CD4-positive, alpha-beta memory T cell (primary cell): ENCODE measurements at places on chromosomes 12 and 14. TPM values are rescaled to one million over a fixed set of nuclear protein-coding genes. Genes with fewer than 3 reads are reported as not detected.

DNAJC22 gene
- not detected for polyA plus RNA-seq

PAPOLA gene
- 78.4 TPM for polyA plus RNA-seq

KSR2 gene
- polyA plus RNA-seq = not detected

TAS2R46 gene
- 0.22 TPM for polyA plus RNA-seq

DNA sequence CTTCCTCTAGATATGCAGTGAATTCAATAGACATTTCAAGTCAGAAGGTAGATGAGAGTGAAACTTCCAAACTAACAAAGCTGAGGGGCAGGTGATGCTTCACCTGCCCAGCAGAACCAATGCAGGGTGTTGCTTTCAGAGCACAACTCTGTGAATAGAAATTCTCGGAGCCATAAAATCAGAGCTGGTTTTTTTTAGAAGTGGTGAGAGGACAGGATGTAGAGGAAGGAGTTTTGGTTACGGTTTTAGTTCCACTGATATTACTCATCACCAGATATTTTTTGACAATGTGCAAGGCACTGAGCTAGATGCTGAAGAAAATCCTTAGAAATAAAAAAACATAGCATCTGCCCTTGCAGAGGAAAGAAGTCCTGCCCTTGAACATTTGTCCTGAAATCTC, 62.2 kb downstream of the BMP4 start:
- no peak for DNase-seq

DNA sequence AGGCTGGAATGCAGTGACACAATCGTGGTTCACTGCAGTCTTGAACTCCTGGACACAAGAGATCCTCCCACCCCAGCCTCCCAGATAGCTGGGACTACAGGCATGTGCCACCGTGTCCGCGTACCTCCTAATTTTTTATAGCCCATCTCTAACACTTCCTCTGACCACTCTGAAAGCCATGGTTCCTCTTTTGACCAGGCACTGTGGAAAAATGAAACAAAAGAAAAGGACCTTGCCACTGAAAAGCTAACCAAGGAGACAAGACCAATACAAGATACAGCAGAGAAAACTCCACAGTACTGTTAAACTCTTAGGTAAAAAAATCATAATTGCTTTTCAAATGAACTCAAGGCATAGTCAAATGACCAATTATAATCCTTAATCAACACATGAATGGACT, 233.3 kb downstream of the NEDD1 start:
- DNase-seq = no peak

GRCh38 chr12:89475203-89475990, 49.2 kb downstream of the GALNT4 start:
- no peak for DNase-seq

GRCh38 chr12:105761075-105761474, 377.7 kb downstream of the NUAK1 start:
- no peak for DNase-seq

- no peak for DNase-seq
Measured at GRCh38 chr14:35607380-35607779, 73.4 kb downstream of the INSM2 start.

DNA sequence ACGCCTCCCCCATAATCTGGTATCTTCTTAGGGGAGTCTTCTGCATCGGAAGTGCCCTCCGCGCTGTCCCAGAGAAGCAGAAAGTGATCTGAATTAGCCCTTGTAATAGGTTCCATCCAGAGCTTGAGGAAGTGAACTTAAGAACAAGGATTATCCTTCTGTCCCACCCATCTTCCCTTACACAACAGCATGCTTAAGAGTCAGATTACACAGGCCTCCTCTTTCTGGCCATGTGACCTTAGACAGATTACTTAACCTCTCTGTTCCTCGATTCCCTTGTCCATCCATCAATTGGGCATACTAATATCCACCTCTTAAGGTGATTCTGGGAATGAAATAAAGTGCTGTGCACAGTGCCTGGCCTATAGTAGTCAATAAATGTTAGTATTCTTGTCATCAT, 11.4 kb downstream of the CABP1 start:
- DNase-seq = no peak

DNA sequence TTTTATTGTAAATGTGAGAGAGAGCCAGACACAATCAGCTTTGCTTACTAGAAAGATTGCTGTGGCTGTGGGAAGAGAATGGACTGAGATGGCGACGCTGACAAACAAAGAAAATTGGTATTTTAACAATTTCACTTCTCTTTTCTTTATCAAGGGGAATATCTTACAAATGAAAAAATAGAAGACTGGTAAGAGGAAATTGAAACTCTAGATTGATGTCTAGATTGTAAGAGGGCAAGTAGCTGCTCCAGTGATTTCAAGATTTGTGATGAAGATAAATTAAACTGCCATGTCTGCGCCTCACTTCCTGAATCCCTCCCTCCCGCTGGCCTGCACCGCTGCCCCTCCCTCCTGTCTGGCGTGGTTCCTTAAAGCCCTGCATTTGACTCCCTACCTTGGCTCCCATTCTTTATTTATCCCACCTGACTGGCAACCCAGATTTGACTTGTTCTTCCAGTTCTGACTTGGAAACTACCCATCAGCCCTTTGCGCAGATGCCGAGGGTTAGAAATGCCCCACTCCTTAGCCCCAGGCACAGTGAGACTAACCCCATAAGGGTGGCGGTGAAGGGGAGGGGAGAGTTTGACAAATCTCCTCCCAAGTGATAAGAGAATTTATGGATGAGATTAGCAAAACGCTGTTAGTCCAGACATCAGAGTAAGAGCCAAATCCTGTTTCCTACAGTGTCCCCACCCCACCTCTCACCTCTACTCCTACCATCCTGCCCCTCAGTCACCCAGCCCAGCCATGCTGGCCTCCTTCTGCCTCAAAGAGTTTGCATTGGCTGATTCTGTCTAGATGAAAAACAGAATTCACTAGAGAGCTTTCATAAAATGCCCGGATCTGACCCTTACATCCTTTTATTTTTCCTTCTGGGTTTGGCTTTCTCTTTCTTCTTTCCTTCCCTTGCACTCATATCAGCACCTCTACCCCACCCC, 125.3 kb upstream of the ATF7IP start:
- peak; percentile 16 for DNase-seq

DNA sequence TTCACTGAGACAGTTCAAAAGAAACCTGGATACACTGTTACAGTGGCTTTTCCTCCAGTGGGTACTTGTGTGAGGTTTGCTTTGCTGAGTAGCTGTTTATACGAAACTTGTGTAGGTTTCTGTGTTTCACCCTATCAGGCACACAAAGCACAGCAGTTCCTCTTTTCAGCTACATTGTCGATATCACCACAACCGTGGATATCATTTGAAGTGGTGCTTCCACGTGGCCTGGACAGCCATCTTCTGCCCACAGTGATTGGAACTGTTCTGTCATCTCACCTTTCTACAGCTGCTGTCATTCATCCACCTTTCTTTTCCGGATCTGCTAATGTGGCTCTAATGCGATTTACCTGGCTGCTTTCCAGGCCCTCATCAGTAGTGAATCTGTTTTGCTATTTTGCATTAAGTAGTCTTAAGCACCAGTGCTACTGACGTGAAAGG, 368.8 kb downstream of the SYT1 start:
- no peak for DNase-seq

DNA sequence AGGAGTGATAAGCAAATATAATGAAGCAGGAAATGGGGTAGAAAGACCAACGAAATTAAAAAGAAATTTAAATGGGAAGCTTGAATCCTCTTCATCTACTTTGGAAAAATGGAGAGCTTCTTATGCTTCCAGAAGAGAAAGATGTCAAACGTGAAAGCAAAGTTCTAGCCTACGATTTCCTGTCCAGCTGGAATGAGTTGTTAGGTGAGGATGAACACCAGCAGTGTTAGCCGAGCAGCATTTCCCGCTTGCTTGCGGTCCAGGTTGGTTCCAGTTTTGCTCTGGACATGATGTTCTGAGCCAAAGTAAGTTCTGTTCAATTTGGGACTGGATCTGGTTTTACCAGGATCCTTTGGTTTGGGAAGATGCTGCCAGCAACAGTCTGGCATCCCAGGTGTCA, 78.9 kb downstream of the DACT1 start:
- no peak for DNase-seq

- no peak for DNase-seq
Measured at GRCh38 chr12:104634044-104634443, 177.3 kb downstream of the CHST11 start.

GRCh38 chr14:91315844-91316267, 71.4 kb upstream of the GPR68 start:
- DNase-seq = peak; percentile 87

GRCh38 chr12:95863337-95863736, 4.6 kb downstream of the SNRPF start:
- DNase-seq = no peak

- DNase-seq = no peak
Measured at GRCh38 chr12:96326628-96327227, 73.5 kb downstream of the CDK17 start.

DNA sequence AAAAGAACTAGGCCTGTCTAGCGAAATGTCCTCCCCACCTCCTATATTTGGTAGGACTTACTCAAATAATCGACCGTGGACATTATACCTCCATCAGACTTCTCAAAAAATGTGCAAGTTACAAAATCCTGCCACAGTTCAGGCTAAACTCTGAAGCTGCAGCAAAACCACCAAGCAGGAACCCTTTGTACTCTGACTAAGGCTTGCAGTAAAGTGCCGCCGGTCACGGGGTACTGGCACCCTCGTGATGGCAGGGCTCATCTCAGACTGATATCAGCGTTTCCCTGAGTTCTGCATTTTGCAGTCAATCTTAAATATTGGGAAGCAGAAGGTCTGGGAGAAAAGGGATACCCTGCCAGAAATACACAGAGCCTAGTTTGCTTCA, 17.1 kb downstream of the SLC11A2 start:
- DNase-seq = peak; percentile 45

DNA sequence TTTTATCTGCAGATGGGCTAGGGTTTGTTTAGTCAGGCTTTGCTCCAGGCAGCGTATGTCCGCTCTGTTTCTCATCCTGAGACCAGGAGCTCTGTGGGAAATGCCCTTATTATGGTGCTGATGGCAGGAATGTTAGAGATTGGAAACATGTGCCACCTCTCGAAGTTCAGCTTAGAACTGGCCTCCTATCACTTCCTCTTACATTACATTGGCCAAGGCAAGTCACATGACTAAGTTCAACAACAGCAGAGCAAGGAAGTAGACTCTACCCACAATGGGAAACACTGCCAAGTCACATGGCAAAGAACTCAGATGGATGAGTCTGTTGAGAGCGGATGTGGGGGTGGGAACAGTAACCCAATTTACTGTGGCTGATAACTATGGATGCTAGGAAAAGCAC, 161.9 kb upstream of the WSCD2 start:
- DNase-seq = no peak

- no peak for DNase-seq
Measured at GRCh38 chr14:56797003-56797568, 13.2 kb downstream of the OTX2 start.

DNA sequence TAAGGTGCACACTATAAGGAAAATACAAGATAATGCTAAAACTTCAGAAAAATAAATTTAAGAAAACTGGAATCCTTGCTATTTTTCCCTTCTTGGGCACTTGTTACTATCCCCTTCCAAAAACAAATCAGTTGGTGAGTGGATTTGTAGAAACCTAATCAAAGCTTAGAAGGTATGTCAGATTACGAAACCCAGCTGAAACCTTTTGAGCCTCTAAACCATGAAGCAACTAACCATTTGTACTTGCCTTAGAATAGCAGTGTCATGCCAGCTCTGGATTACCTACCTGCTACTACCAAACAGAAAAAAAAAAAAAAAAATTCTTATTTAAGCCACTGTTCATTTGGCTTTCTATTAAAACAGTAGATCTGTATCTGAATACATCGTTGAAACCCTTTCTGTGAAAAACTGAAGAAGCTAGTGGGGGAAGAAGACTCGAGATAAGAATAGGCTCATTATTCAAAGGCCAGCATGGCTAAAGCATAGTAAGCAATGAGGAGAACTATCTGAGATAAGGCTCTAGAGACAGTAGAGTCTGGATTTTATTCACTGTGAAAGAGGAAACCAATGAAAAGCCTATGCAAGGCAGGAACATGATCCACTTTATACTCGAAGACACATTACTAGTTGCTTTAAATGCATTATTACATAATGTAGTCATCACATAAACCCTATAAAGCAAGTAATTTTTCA, 30.2 kb downstream of the OSBPL8 start:
- DNase-seq = no peak

- no peak for DNase-seq
Measured at GRCh38 chr12:124861492-124861891, 2.2 kb downstream of the SCARB1 start.

DNA sequence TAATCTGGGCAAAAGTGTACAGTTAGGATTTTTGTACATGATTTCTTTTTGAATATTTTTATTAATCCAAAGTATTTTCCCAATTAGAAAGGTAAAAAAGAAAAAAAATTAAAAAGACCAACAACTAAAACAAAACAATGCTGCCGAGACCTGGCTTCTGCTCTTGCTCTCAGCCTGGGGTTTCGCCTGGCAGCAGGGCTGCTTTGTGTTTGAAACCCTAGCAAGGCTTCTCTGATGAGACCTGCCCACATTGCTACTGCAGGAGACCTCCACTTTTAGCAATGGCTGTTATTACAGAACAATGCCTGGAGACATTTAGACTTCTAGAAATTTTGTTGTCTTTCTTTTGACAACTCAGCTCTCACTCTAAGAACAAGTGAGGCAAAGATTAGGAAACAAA, 1153.0 kb upstream of the TMEM132C start:
- no peak for DNase-seq

GRCh38 chr14:36520601-36521525, 831 bp upstream of the NKX2-1 start:
- DNase-seq = no peak
